ENCODE measurements at places on chromosomes 5 and 9.

GRCh38 chr5:74616236-74617146 lies 24.0 kb downstream of the ENC1 start:
- DNase-seq = no peak

GRCh38 chr5:59249160-59249559 lies 644.4 kb downstream of the PDE4D start:
- no peak for DNase-seq

GRCh38 chr5:65157906-65158603 lies 323.7 kb downstream of the ADAMTS6 start:
- no peak for DNase-seq

DNA sequence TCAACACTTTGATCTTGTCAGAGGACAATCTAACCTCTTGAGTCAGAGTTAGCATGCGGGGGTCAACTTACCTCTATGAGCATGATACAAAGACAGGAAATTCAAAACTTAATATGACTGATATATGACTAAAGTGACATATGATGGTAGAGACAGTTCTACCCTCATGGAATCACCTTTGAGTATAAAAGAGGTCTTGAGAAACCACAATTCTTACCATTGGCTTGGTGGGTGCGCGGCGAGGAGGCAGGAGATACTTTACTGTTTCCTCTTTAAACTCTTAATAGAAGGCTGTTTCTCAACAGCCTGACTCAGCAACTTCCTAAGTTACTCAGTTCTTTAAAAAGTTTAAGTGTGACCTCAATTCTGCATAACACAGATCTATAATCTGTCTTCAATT lies 372.8 kb downstream of the KIAA0825 start:
- peak; percentile 55 for DNase-seq

- DNase-seq = no peak
These were observed 83.2 kb upstream of the LIFR start for GRCh38 chr5:38639377-38640358.

- no peak for DNase-seq
These were observed 665.0 kb upstream of the RIOK2 start for GRCh38 chr5:97847920-97848631.

DNA sequence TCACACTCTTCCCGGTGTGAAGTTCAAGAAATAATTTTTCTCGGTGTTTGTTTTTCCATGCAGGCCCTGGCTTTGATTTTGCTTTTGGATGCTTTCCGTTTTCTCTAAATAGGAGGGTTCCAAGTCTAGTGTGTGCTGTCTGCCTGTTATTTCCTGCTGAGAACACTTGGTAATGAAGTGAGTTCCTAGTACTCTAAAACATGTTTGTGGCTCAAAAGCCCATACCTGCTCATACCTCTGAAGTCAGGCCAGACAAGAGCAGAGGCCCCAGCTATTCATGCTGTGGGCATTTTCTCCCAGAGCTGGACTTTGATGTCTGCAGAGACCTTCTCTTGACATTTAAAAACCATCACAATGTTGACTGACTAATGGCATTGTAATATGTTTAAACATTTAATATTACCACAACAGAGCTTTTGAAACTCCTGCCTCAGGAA lies 211.2 kb downstream of the GOLPH3 start:
- DNase-seq = peak; percentile 34

DNA sequence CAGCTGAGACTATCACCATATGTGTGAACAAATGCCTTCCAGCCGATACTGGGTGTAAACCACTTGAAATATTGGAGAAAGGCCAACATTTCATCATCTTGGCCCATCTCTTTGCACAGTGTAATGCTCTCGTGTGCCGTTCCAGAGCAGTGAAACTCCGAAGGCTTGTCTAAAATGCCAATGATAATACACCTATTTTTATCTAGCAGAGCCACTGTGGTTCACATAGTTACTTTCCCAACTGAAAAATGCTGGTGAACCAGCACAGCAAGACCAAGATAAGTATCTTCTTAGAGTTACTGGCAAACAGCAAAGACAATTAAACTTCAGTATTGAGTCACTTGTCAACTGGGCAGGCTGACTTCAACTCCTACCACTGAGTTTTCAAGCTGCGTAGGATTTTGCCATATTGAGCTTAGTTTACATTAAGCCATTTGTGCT lies 379.9 kb upstream of the ACTBL2 start:
- DNase-seq = peak; percentile 93

- DNase-seq = peak; percentile 68
These were observed 119.0 kb downstream of the MAT2B start for GRCh38 chr5:163624431-163624830.
